ENCODE measurements at places on chromosomes 12 and 14. TPM values are rescaled to one million over a fixed set of nuclear protein-coding genes. Genes with fewer than 3 reads are reported as not detected.

DNA sequence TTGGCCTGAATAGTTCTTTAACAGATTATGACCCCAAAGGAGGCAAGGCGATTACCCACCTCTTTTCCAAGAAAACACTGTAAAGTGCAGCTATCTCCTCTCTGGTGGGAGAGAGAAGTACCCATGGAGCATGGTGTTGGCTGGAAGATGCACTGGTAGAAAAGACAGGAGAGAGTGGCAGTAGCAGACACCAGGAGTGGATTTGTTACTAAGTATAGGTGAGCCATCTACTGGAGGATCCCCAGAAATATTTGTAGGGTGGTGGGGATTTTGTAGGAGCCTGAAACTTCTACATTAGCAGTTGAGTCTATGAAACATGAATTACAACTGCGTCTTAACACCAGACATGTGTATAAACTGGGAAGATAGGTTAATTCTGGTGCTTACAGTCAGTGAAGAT, 148.0 kb downstream of the SLC38A4 start:
- no peak overlapping the region for H3K27ac ChIP-seq
- H3K27me3 ChIP-seq: no peaks in the 10 kb centered on the region
- peaks cover 24% of the 10 kb centered on the region for H3K4me1 ChIP-seq
- H3K4me3 ChIP-seq: no peak overlapping the region

GRCh38 chr14:106491851-106492250, 965.5 kb downstream of the TMEM121 start:
- no peak overlapping the region for H3K4me3 ChIP-seq
- peaks cover 40% of the 10 kb centered on the region for H3K4me1 ChIP-seq
- H3K27me3 ChIP-seq: no peaks in the 10 kb centered on the region

GRCh38 chr12:51951843-51952722, 584 bp downstream of the ACVR1B start:
- no peaks in the 10 kb centered on the region for H3K36me3 ChIP-seq
- H3K27me3 ChIP-seq: peaks cover 23% of the 10 kb centered on the region
- peak; percentile 13 for DNase-seq
- no peak overlapping the region for H3K27ac ChIP-seq
- peak overlapping the region; percentile 77 for H3K4me3 ChIP-seq
- H3K4me1 ChIP-seq: peaks cover 42% of the 10 kb centered on the region

DNA sequence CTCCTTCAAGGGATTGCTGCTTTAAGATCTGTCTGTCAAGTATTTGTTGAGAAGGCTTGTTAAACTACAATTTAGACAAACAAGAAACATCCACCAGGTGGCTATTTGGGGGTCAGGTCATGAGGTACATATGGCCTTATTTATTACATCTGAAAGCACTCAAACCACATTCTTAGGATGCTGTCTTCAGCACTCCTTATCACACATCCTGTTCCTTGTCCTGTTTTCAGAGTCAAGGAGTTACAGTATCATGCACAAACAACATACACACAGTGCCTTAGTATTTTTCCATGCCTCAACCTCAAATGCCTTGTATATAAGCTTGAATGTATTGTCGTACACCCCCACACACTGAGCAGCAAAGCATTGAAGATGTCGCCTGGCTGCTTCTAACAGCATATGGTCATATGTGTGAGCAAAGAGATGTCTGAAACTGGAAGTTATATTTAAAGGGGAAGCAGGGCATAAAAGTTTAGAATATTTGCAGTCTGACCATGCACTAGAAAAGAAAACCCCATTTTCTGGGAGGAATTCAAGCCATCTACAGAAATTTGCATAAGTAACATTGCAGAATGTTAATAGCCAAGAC, 83.8 kb downstream of the KCNMB4 start:
- no peak for DNase-seq
- H3K27ac ChIP-seq: no peak overlapping the region
- H3K36me3 ChIP-seq: no peaks in the 10 kb centered on the region
- no peak overlapping the region for H3K4me3 ChIP-seq
- no peaks in the 10 kb centered on the region for H3K4me1 ChIP-seq

DNA sequence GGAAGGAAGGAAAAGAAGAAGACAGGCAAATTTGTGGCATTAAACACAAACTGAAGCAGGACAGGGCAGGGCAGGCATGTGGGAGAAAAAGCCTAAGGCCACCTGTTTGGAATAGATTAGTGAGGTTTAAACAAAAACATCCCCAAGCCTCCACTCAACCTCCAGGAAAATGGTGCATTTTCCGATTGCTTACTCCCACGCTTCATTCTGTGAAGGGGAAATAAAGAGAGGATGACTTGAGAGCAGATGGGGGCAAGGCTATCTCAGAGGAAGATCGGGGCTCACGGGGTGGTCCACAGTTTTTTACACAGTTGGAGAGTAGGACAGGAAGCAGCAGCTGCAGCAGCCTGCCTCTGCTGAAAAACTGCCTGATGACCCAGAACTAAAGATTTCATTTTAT, 250.9 kb downstream of the DUSP6 start:
- no peak overlapping the region for H3K4me3 ChIP-seq
- no peak for DNase-seq
- H3K36me3 ChIP-seq: no peaks in the 10 kb centered on the region
- peaks cover 7% of the 10 kb centered on the region for H3K4me1 ChIP-seq
- no peak overlapping the region for H3K27ac ChIP-seq
- peaks cover 6% of the 10 kb centered on the region for H3K27me3 ChIP-seq

DNA sequence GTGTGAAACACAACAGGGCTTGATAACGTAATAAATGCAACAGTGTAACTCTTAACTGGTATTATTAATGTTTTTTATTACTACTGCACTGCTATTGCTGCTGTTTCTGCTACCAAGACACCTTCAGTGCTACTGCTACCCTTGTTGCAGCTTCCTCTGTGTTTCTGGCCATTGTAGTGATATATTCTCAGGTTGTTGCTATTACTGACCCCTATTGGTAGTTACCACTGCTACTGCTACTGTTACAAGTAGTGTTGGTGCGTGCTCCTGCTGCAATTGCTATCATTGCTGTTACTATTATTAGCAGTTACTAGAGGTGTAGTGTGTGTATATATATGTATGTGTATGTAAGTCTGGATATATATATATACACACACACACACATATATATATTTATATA, 87.2 kb upstream of the PTPRB start:
- H3K36me3 ChIP-seq: no peaks in the 10 kb centered on the region
- H3K4me3 ChIP-seq: no peak overlapping the region
- no peak overlapping the region for H3K27ac ChIP-seq

Gene AICDA
- not detected for total RNA-seq
